ENCODE measurements at places on chromosomes 3 and 15.

DNA sequence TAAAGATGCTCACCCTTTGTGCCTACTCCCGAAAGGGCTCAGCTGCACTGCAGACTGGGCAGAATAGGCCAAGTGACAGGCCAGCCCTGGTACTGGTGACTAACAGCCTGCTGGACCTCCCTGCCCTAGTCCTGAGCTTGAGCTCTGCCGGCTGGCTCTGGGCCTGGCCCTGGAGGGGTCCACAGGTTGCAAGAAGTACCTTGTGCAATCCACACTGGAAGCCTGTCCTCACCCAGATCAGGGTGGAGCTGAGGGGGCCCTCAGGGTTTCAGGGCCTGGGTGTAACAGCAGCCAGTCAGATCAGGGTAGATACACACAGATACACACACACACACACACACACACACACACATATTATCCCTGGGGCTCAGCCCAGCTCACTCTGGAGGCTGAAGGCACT lies 27.3 kb upstream of the PLA2G4D start:
- no peak for DNase-seq

GRCh38 chr3:119175872-119176756 lies 2.7 kb downstream of the UPK1B start:
- DNase-seq, result peak; percentile 54

- DNase-seq, result peak; percentile 34
Measured at GRCh38 chr3:8503871-8504610, 2.4 kb downstream of the LMCD1 start.

- no peak for DNase-seq
Measured at GRCh38 chr3:180416111-180416594, 185.8 kb upstream of the TTC14 start.

DNA sequence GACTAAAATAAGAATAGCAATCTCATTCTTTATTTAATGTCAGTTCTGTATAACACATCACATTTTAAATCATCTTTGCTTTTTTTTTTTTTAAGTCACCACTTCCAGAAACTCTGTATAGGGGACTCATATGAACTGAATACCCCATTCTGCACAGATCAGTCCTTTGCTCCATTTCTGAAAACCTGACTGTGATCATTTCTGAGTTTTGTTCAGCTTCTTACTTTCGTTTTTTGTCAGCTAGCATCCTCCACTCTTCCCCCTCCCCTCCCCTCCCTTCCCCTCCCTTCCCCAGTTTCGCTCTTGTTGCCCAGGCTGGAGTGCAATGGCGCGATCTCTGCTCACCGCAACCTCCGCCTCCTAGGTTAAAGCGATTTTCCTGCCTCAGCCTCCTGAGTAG lies 49.8 kb upstream of the SGO1 start:
- DNase-seq, result no peak

- DNase-seq, result no peak
Measured at GRCh38 chr15:70314018-70314354, 216.3 kb upstream of the TLE3 start.

DNA sequence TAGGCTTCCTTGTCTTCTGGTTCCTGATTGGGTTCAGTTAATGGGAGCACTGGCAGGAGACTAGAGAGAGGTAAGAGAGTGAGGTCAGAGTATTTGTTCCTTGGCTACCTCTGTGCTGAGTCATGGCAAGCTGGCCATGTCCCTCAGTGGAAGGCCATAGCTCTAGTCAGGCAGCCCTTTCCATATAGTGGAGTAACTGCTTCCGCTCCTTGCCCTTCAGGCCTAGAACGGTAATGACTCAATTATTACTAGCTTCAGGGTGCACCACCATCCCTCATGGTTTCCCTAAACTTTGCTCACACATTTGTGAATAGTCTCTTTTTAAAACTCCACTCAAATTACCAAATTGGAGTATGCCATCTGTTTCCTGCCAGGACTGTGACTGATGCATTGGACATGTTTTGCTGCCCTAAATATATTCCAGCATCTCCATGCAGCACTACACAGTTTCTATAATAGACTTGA lies 10.5 kb upstream of the ANO10 start:
- DNase-seq, result peak; percentile 87

- no peak for DNase-seq
Measured at GRCh38 chr15:101563176-101563796, 73.8 kb upstream of the PCSK6 start.

- DNase-seq, result no peak
Measured at GRCh38 chr15:95880031-95880570, 450.4 kb upstream of the NR2F2 start.

GRCh38 chr3:39105687-39106063 lies 1.8 kb downstream of the GORASP1 start:
- DNase-seq, result no peak

Data from Daoy (cell line).